ENCODE measurements at places on chromosomes 6 and 20.

DNA sequence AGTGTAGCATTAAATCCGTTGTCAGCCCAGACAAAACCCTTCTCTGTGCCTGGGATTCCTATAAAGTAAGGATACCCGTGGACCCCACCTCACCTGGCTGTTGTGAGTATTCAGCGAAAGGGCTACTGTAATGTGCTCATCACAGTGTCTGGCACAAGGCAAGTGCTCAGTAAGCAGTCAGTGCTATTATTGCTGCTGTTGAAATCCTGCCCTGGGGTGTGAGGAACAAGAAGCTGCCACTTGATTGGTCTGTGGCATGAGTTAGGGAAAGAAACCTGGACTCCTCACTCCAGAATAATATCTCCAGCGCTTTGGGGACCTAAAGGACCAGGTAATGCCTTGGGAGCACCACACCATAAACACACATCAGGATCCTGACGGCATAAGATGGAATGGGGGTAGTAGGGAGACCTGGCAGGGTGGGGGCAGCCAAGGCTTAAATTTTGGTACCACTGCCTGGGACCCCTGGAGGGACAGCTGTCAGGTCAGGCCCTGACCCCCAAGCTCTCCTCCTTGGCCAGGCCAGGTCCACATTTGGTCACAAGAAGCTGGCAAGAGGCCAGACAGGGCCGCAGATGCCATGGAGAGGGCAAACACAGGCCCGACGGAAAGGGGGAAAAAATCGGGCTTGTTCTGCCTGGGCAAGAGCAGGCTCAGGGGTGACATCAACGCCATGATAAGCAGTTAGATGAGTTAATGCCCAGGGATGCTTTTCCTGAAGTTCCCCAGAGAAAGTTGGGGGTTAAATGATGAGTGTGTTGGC, 66.5 kb downstream of the MRPL14 start:
- no peak for DNase-seq

GRCh38 chr6:38056361-38056760, 236.8 kb downstream of the ZFAND3 start:
- no peak for DNase-seq

GRCh38 chr6:34661357-34661756, 35.2 kb downstream of the ILRUN start:
- no peak for DNase-seq

- no peak for DNase-seq
Observed at GRCh38 chr20:48717680-48718223, 110.0 kb downstream of the PREX1 start.

DNA sequence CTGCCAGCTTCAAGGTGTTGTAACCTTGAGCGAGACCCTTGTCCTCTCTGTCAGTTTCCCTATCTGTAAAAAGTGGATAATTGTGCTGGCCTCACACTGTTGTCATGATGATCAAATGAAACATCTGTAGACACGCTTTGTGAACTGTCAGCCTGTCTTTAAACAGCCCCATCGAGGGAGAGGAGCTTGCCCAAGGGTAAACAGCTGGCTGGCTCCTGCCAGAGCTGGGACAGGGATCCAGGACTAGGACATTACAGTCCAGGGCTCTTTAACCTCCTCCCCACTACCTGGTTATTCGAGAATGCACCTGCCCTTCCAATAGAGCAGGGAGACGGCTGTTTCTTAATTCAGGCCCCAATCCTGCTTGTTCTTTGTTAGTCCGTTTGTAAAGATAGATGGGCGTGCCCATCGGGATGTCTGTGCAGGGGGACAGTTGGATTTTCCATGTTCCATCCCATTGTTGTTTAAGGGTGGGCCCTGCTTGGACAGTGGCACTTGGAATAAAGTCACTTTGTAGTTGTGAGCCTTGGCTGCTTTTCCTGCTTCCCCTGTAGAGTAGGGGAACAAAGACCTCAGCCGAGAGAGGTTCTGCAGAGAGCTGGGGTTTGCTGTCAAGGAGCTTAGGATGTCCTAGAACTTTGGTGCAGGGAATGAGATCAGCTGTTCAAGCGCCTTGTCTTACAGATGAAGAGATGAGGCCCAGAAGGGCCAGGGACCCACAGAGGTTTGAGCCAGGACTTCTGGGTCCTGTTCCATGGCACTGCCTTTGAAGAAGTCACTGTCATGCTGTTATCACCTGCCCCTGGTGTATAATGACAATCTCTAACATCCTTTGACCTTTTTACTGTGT, 77.9 kb upstream of the MYL9 start:
- DNase-seq, result no peak

GRCh38 chr6:147935656-147936055, 407.0 kb upstream of the SASH1 start:
- no peak for DNase-seq

GRCh38 chr20:58312836-58313235, 3.3 kb downstream of the RAB22A start:
- no peak for DNase-seq

DNA sequence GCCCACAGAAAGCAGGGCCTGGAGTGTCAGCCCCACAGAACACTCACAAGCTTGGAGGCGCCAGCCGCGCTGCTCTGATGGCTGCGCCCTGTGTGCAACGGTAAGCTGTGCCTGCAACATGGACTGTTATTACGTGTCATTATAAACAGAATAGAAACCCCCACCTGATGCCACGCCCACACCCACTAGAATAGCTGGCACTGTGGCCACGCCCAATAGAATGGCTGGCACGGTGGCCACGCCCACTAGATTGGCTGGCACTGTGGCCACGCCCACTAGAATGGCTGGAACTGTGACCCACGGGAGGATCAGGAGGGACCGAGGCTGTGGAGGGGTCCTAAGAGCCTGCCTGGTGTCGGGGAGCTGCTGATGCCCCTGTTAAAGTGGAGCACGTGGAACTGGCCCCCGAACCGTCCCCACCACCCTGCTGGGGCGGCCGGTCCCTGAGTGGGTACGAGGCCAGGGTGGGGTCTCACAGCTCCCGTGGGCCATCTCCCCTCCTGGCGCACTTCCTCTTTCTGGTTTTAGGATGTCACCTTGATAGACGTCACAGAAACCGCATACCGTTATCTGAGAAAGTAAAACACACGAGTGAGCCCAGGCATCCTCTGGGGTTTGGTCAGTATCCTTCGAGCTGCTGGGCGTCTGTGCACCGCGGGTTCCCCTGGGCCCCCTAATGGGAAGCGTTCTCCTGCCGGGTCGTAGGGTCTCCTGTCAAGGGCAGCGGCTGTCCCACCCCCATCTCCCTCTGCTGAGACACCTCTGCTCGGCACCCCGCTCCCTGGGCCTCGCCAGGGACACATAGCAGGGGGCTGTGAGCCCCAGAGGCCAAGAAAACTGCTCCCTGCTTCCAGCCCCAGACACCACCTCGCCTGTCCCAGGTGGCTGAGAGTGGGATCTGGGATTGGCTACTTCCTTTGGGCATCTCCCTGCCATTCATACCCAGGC, 25.4 kb downstream of the SLC17A9 start:
- DNase-seq, result no peak

Data from fibroblast of upper back skin (primary cell).